ENCODE measurements at places on chromosomes 11 and 22.
A peak's percentile ranks its signal among the peaks of the same experiment; 100 is the strongest.

DNA sequence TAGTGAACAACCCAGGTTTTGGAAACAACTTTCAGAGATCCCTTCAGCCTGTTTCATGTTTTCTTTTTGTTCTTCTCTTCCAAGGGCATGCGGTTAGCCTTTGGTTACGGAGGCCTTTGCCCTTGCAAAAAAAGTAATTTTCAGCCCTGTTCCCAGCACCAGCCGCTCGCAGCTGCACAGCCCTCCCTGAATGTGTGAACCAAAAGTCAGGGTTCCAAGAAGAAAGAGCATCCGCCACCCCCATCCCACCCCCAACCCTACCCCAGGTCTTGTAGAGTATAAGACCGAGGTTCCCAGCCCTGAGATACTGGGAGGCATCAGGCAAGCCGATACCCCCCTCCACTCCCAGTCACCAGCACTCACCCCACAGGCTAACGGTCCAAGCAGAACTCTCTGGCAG, 56.4 kb downstream of the IGLL1 start:
- DNase-seq, result no peak

DNA sequence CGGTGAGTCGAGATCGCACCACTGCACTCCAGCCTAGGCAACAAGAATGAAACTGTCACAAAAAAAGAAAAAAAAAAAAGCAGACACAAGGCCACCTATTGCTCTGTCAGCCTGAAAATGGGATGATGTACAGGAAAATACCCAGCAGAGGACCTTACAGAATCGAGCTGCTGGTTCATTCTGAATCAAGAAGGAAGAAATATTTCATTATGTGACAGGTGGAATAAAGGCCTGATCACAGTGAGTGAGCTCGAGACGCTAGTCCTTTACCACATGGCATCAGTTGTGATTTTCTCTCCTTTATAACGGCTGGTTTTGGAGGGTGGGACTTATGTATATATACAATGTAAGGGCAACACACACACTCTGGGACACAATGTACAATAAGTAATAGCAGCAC, 340.0 kb downstream of the LARGE1 start:
- no peak for DNase-seq

DNA sequence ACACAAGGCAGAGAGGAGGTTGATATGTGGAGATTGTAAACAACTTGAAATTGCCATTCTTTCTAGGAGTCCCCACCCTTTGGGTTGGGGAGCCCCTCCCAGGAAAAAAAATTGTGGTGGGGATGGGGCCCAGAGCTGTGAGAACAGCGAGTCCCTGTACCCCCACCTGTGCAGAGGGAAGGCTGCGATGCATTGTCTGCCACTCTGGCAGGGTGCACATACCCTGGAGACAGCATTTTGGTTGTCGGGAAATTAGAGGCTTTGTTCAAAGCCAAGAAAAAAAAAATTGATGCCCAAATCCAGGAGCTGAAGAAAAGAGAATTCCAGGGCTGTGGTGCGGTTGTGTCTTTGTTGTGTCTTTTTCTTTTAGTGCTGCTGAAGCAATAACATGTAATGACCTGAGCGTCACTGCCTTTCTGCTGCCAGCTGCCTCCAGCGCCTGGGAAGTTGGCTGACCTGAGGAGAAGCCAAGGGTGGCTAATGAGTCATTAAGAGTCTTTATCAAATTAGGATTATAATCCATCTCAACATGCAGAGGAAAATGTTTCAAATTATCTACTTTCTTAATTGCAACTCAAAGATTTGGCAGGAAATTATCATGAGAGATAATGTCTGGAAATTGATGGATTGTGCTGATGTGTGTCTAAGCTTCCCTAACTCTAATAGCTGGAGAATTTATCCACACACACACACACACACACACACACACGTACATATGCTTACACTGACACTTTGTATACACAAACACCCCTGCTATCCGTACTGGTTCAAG, 8.0 kb upstream of the PKNOX2 start:
- no peak for DNase-seq

GRCh38 chr11:15569305-15570025, 454.7 kb downstream of the INSC start:
- DNase-seq, result no peak

DNA sequence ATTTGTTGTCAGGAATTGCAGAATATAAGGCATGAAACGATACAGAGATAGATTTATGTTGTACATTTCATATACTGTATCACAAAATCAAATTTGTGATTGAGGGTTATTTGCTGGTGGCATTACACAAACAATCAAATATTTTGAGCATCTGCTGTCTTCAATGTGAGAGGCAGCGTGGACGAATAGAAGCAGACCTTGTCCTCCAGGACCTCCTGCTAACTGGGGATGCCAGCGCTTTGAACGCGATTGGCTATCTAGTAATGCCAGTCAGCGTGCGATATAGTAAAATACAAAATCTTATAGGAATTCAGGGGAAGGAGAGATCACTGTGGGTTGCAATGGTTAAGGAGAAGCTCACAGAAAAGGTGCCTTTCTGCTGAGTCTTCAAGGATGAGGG, 631 bp upstream of the SNX19 start:
- DNase-seq, result no peak

DNA sequence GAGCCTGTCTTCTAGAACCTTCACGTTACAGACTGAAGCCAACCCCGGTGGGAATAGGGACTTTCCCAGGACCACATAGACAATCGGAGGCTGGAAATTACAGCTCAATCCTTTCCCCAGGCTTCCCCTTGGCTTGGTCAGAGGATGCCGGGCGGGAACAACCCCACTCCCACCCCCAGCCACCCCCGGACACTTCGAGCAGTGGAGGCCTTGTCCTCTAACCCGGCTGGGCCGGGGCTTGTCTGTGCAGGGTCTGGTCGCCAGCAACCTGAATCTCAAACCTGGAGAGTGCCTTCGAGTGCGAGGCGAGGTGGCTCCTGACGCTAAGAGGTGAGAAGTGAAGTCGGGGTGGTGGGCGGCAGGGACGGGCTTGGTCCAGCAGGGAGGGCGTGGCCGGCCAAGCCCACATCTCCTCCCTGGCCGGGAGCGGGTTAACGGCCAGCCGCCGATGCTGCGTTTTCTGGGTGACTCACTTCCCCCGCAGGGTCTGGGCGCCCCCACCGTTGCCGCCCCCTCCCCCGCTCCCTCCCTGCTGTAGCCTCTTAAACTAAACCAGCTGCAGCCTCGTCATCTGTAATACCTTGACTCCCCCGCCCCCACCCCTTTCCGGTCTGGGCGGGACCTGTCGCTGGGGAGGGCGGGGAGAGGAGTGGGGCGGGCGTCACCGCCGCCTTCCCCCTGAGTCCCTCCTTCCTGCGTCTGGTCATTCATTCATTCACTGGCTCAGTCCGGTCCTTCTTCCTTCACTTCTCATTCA, 1.5 kb downstream of the LGALS1 start:
- peak; percentile 96 for DNase-seq

DNA sequence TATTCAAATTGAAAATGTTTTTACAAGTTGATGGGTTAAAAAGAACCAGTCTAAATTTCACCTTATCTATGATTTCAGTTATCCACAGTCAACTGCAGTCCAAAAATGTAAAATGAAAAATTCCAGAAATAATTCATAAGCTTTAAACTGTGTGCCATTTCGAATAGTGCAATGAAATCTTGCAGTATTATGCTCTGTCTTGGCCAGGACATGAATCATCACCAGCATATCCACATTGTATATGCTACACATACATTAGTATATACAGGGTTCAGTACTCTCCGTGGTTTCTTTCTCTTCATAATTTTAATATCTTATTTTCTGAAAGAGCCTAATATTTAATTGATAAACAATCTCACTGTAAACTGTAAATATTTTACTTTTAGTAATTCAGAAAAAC, 45.9 kb downstream of the ARHGAP32 start:
- DNase-seq, result no peak

GRCh38 chr22:20605328-20605727, 97.9 kb downstream of the MED15 start:
- no peak for DNase-seq

GRCh38 chr11:23192256-23192655, 332.0 kb upstream of the CCDC179 start:
- no peak for DNase-seq

DNA sequence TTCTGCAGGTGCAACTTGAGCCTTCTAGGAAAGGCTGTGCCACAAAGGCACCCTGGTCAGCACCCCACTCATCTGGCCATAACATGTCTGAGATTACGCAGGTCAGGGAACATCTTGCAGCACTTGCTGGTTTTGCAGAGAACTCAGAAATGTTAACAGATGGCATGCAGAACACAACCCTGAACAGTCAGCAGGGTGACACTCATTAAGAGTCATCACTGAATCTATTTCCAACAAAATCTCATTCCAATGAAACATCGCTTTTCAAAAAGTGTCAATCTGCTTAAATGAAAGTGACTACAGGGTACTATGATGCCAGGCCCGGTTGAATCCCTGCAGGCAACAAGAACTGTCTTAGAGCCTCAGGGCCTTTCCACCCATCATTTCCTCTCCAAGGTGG, 369.8 kb upstream of the CCDC90B start:
- DNase-seq, result no peak

- DNase-seq, result no peak
Measured at GRCh38 chr11:57150454-57150917, 31.3 kb upstream of the LRRC55 start.

DNA sequence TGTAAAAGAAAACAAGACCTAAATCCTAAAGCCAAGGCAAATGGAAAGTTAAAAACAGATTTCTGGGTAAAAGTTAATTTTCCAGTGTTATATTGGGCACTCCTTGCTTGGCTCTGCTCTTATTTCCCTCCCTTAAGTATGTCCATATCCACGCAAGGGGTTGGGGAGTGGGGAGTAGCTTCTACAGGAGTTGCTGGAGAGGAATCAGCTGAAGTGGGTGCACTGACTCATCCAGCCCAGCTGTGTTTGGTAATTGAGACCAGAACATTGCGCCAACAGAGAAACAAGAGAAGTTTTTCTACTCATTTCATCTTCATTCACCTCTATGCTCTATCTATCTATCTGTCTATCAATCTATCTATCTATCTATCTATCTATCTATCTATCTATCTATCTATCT, 298.4 kb upstream of the PDGFD start:
- no peak for DNase-seq

GRCh38 chr11:33775832-33776470, 1.6 kb upstream of the FBXO3 start:
- DNase-seq, result no peak

DNA sequence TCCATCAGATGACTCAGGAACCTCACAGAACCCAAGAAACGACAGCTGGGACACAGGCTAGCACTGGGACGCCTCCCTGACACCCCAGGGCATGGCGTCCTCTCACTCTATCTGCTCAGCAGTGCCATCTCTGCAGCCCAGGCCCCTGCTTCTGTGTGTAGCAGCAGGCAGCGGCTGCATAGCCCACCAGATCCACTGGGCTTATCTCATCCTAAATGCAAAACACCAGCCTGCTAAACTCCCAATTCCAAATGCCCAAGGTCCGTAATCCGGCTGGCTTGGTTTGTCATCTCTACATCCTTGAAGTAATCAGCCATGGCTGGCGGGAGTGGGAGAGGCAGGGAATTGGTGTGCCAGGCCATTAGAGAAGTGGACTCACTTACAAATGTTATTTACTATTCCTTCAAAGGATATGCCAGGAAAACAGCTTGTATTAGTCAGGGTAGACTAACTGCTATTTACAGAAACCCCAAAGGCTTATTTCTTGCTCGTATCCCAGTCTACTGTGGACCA, 30.7 kb downstream of the SPATA19 start:
- DNase-seq, result no peak

- DNase-seq, result no peak
Measured at GRCh38 chr11:117462183-117462863, 134.7 kb downstream of the CEP164 start.

- DNase-seq, result no peak
Measured at GRCh38 chr11:133824593-133824992, 20.7 kb downstream of the SPATA19 start.

Data from KBM-7 (cell line).